Lower lobe of right lung (tissue), 2 donors: ENCODE measurements at places on chromosomes 2 and 18. TPM values are rescaled to one million over a fixed set of nuclear protein-coding genes. Genes with fewer than 3 reads are reported as not detected.

- H3K36me3 ChIP-seq, result no peaks in the 10 kb centered on the region
- H3K4me1 ChIP-seq, result no peaks in the 10 kb centered on the region
- no peaks in the 10 kb centered on the region for H3K27me3 ChIP-seq
- DNase-seq, result no peak
- no peak overlapping the region for H3K27ac ChIP-seq
Observed at GRCh38 chr2:105567996-105568494, 169.2 kb upstream of the FHL2 start.

DNA sequence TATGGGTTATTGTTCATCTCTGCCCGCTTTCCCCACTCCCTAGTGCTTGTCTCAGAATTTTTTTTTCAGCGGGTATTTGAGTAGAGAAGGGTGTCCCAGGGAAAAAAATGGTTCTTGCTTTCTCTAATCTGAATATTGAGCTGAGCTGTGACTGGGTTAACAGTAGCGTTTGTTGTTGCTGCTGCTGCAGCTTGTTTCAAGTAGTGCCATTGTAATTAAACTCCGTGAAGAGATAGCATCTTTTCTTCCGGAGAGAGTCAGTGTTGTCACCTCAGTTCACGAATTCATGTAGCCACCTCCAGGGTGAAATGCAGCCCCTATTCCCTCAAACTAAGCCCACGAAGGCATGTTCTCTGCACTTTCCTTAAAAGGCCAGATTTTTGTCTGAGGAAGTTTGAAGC, 1.5 kb upstream of the AAK1 start:
- H3K27me3 ChIP-seq, result no peaks in the 10 kb centered on the region
- no peaks in the 10 kb centered on the region for H3K36me3 ChIP-seq
- peaks cover 57% of the 10 kb centered on the region for H3K4me1 ChIP-seq
- DNase-seq, result no peak
- peak overlapping the region; percentile 97 for H3K27ac ChIP-seq

- H3K4me1 ChIP-seq, result peaks cover 60% of the 10 kb centered on the region
- no peak for DNase-seq
- peak overlapping the region; percentile 98 for H3K27ac ChIP-seq
- H3K36me3 ChIP-seq, result no peaks in the 10 kb centered on the region
- no peaks in the 10 kb centered on the region for H3K27me3 ChIP-seq
- peak overlapping the region; percentile 97 for H3K4me3 ChIP-seq
Observed at GRCh38 chr2:96207774-96208142, 869 bp downstream of the STARD7 start.

- H3K4me1 ChIP-seq, result no peaks in the 10 kb centered on the region
- H3K4me3 ChIP-seq, result no peak overlapping the region
- no peaks in the 10 kb centered on the region for H3K36me3 ChIP-seq
- no peak for DNase-seq
Observed at GRCh38 chr2:133789743-133790142, 221.5 kb upstream of the NCKAP5 start.

PELI1 gene
- 34.1 TPM for total RNA-seq
